Foreskin keratinocyte (primary cell): ENCODE measurements at places on chromosomes 12 and 14.
A peak's percentile ranks its signal among the peaks of the same experiment; 100 is the strongest.

- no peak for DNase-seq
Observed at GRCh38 chr14:65422088-65422834, 9.7 kb downstream of the FUT8 start.

DNA sequence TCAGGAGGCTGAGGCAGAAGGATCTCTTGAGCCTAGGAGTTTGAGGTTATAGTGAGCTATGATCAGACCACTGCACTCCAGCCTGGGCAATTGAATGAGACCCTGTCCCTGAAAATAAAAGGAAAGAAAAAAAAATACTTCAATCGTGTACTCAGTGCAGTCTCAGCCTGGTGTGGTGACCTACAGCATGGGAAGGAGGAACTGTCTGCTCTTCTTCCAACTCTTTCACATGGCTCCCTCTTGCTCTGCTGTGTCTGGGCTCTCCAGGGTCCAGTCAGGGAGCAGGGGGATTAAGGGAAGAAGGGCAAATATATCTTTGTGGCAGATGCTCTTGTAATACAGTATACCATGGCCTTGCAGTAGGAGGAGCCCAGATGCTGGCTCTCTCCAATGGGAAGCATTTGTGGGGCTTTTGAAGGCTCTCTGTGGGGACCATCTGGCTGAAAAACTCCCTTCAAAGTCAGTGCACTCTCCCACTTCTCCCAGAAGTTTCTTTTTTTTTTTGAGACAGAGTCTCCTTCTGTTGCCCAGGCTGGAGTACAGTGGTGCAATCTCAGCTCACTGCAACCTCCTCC is 76.6 kb upstream of the TMPO start:
- no peak for DNase-seq

DNA sequence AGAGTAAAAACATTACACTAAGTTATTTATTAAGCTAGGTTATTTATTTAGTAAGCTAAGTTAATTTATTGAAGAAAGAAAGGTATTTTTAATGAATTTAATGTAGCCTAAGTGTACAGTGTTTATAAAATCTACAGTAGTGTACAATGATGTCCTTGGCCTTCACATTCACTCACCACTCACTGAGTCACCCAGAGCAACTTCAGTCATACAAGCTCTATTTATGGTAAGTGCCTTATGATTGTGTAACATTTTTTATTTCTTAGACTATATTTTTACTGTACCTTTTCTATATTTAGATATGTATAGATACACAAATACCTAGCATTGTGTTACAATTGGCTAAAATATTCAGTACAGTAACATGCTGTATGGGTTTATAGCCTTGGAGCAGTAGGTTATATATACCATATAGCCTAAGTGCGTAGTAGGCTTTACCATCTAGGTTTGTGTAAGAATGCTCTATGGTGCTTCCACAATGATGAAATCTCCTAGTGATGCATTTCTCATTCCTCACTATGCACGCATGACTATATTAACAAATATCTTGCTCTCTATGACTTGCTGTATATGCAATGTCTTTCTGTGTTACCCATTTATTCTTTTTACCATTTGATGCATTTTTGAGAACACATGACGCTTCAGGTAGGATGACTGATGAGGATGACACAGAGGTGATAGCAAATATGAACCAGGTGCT is 309.6 kb upstream of the ATXN7L3B start:
- peak; percentile 12 for DNase-seq

DNA sequence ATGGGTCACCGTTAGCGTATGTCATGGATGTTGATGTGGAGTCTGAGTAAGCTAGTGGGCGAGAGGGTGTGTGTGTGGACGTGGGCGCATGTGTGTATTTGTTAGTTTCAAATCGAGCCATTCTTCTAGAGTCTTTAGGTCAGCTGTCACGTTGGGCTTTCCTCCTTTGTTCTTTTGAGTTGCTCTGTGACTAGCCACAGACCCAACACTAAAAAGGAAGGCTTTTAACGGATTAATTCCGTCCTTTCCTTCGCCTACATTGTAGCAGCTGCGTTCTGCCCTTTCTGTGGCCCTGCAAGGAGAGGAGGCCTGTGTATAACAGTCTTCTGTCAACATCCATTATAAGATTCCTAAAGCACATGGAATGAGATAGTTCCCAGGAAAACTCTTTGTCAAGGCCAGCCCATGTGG is 117.2 kb upstream of the DNM1L start:
- DNase-seq: no peak

- no peak for DNase-seq
Observed at GRCh38 chr14:93960108-93960475, 16.3 kb downstream of the ASB2 start.

DNA sequence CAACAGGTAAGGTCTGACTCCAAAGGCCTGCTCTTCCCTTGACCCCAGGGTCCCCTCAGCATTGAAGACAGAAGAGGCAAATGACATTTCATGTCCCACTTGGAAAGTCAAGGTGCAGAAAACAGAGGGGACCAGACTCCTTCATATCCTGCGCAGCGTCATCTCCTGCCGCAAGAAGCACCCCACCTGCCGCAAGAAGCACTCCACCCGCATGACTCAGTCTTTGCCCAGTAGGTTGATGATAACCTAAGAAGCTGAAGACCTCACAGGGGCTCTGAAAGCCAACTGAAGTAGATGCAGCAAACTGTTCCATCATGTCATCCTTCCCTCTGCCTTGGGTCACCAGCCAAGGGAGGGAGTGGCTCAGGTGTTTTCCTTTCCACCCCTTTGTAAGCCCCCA is 11.6 kb upstream of the SMUG1 start:
- DNase-seq: no peak

DNA sequence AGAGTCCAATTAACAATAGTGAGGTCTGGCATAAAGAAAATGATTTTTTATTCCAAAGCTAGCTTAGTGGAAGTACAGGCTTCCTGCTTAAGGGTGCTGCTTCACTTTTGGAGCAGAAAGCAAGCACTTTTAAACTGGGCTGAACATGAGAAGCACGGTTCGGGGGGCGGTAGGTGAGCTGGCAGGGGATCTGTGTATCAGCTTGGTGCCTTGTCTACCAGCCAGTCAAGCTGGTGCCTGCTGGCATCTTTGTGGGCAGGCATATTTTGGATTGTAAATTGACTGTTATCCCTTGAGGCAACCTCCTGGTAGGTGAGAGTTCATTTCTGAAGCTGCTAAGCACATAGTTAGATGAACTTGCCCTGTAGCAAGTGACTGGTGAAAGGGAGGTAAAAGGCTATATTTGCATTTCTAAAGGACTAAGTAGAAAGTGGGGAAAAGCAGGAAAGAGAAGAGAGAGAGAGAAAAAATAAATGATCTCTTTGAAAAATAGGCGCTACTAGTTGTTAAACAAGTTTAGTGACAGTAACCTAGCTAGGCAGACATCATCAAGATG is 121.1 kb upstream of the SYT10 start:
- DNase-seq: no peak

DNA sequence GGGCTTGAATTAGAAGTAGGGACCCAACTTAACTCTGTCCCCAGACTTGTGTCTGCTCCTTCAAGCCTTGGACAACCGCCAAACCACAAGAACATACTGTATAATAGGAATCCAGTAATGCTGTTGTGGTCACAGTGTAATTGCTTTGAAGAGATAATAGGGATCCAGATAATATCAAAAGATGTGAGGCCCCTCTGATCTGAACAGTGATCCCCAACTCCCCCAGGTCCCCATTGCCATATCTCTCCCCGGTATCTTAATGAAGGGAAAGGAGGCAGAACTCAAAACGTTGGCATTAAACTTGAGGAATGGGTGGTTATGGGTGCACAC is 8.5 kb upstream of the PLEKHH1 start:
- DNase-seq: no peak

GRCh38 chr14:69838881-69839416 is 40.3 kb upstream of the SMOC1 start:
- no peak for DNase-seq

DNA sequence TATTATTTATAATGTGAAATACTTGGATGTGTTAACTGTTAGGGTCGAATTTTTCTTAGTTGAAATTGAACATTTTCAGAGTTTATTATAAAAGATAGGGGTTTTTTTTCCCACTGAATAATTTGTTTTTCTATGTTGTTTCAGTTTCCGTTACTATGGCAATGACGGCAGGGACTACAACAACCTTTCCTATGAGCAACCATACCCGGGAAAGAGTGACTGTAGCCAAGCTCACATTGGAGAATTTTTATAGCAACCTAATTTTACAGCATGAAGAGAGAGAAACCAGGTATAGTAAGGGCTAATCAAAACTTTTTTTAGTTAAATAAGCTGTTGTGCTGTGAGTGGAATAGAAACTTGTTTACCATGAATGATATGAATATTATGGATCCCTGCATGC is 35.1 kb upstream of the BMAL2 start:
- DNase-seq: no peak

DNA sequence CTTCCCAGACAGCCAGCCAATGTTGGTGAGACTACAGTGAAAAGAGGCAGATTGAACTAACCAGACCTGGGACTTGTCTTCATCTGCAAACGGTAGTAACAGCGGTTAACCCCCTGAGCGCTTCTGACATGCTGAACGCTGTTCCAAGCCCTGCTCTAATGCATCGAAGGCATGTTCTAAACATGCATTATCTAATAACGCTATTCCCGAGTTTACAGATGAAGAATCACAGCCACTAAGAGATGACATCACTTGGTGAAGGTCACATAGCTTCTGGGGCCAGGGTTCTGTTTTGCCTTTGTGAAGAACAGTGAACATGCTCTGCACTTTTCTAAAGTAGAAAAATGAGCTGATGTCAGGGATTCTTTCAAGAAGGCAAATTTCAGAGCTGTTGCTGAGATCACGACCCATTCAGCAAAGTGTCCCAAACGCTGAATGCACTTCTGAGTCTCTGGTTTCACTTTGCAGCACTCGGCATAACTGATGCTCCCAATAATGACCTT is 56.0 kb downstream of the FOS start:
- DNase-seq: no peak

GRCh38 chr12:82029936-82030335 is 270.8 kb upstream of the PPFIA2 start:
- no peak for DNase-seq

- DNase-seq: no peak
Observed at GRCh38 chr12:148676-149416, 65.1 kb downstream of the SLC6A12 start.

- DNase-seq: no peak
Observed at GRCh38 chr12:76449993-76450392, 101.8 kb upstream of the BBS10 start.

- DNase-seq: peak; percentile 66
Observed at GRCh38 chr12:51788876-51789275, 59.6 kb downstream of the FIGNL2 start.

GRCh38 chr12:42182394-42182793 is 37.7 kb upstream of the GXYLT1 start:
- no peak for DNase-seq

- peak; percentile 74 for DNase-seq
Observed at GRCh38 chr12:29428633-29429032, 47.7 kb upstream of the ERGIC2 start.

DNA sequence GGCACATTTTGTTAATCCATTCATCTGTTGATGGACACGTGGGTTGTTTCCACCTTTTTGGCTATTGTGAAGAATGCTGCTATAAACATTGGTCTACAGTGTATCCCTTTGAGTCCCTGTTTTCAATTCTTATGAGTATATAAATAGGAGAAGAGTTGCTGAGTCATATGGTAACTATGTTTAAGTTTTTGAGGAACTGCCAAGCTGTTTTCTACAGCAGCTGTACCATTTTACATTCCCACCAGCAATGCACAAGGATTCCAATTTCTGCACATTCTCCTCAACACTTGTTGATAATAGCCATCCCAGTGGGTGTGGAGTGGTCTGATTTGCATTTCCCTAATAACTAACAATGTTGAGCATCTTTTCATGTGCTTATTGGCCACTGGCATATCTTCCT is 6.9 kb upstream of the SVOP start:
- peak; percentile 21 for DNase-seq

DNA sequence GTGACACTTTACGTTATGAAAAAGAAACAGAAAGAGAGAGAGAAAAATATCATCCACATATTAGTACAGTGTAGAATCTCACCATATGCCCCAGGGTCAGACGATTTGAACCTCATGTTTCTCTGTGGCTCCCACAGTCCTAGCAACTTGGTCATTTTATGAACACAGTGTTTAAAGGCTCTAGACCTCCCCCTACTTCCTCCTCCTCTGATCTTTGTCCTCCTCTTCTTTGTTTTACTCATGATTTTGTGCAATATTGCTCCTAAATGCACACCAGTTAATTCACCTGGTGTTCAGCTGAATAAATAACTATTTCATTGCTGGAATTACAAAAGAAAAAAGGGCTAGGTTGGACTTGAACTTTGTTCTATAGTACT is 18.2 kb downstream of the GLT1D1 start:
- no peak for DNase-seq

DNA sequence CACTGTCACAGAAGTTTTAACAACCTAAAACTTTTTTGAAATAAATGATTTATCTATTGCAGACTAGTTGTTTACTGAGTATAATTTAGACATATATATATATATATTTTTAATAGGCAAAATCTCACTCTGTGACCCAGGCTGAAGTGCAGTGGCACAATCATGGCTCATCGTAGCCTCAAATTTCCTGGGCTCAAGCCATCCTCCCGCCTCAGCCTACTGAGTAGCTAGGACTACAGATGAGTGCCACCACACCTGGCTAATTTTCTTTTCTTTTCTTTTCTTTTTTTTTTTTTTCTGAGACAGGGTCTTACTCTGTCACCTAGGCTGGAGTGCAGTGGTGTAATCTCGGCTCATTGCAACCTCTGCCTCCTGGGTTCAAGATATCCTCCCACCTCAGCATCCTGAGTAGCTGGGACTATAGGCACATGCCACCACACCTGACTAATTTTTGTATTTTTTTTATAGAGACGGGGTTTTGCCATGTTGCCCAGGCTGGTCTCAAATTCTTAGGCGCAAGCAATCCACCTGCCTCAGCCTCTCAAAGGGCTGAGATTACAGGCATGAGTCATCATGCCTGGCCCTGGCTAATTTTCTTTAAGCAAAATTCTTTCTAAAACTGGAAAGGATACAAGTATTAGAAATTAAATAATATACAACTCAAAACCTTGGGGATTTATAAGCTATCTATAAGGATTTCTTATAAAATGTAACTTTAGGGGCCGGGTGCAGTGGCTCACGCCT is 23.1 kb downstream of the EEA1 start:
- DNase-seq: no peak

DNA sequence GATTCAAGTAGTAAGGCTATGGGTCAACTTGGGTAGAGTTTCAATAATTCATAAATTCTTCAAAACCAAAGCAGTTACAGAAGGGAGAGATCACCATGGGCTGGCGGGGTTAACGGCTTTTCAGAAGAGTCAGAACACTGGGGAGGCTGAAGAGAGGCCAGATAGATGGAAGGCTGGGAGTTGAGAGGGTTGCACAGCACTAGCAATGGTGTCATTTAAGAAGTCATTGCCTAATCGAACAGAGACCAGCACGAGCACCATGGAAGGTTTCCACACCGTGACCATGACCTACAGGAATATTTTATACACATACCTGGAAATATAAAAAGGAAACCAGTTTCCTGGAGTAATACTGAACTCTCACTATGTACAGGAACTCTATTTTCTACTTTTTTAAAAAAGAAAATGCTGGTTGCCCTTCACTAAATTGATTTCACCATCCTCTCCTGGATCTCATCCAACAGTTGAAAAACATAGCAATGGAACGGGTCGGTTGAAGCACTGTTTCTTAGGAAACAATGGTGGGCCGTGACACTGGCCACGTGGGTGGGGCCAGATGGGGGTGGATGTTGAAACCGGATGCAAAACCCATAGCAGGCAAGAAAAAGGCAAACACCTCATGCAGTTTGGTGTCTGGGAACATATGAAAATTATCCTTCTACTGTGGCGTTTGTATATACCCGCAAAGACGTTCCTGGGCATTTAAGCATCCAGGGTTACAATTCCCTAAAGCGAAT is 38.0 kb upstream of the RIN3 start:
- no peak for DNase-seq

- DNase-seq: no peak
Observed at GRCh38 chr14:52911904-52912303, 38.9 kb downstream of the FERMT2 start.
